Lung microvascular endothelial cell (primary cell): ENCODE measurements at places on chromosomes 16 and 17. TPM values are rescaled to one million over a fixed set of nuclear protein-coding genes. Genes with fewer than 3 reads are reported as not detected.
A peak's percentile ranks its signal among the peaks of the same experiment; 100 is the strongest.

DNA sequence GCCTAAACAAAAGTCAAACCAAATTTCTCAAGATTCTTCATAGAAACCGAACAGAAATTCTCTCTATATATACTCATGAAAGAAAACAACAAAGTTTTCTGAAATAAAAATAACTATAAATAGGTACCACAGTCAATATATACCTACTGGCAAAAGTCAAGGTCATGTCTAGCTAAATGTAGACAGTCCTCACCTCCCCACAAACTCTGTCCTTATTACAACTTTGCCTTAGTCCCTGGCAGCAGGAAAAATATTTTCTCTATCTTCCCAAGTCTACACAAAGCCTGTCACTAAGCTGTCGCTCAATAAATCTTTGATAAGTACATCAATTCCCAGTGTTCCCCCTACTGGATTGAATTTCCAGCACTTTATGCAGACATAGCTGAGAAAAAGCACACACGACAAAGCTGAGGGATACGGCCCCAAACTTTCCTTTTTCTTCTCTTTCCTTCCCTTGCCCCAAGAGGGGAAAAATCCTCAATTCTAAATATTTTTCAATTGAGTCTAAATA is 2.7 kb downstream of the CFAP20 start:
- DNase-seq: no peak

- DNase-seq: no peak
Observed at GRCh38 chr16:4089811-4090301, 26.4 kb downstream of the ADCY9 start.

- DNase-seq: peak; percentile 32
Observed at GRCh38 chr17:64728041-64728695, 66.1 kb upstream of the SMURF2 start.

DNA sequence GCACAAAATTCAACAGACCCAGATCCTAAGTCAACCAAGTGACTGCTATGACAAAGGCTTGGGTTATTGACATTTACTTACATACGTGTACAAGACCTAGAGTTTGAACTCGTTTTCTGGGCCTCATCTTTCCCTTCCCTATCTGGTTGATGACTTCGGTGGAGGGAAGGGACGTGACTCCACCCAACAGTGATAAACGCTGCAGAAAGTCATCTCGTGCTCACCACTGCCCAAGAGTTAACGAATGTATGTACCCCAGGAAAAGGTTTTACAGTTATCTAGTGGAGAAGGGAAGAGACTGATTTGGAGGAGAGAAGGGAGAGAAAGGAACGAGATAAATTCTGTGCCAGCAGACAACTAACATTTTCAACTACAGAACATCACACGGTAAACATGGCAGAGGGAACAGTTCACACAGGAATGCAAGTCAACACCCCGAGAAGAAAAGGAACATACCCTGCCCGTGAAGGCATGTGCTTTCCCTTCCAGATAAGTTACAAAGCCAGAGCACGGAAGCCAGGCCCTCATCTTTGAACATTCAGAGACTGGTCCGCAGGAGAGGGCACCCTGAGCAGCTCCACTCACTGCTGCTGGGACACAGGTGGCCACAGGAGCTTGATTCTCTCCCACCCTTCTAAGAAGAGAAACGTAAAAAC is 13.9 kb upstream of the CYTH1 start:
- DNase-seq: no peak

Gene CLEC18A
- not detected in 2 replicates for total RNA-seq

- DNase-seq: no peak
Observed at GRCh38 chr17:6577686-6578263, 21.4 kb upstream of the PITPNM3 start.

DNA sequence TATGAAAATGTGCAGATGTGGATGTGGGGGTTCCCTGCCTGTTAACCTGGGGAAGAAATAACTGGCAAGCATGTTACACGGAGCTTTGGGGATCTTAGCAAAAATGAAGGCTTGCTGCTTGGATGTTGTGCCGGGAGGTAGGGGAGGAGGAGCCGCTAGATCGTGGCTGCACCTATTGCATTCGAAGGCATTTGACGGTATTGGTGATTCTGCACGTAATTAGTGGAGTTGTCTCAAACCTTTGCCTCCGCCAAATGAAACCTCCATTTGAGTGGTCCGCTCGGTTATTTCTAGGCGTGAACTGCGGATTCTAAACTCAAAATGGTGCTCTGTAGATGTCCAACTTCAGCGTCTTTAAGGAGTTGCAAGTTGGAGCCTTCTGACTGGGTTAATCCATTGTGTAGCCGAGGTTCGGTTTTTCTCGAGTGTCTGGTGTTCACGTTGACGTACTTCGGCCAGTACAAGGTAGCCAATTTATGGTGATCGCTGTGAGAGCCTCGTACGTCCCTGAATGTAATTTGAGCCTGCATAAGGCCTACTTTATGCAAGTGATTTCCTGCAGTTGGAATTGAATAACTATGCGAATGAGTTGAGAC is 1.5 kb downstream of the TNRC6C start:
- DNase-seq: peak; percentile 7

- DNase-seq: no peak
Observed at GRCh38 chr16:50276801-50277555, 10.6 kb downstream of the ADCY7 start.

DNA sequence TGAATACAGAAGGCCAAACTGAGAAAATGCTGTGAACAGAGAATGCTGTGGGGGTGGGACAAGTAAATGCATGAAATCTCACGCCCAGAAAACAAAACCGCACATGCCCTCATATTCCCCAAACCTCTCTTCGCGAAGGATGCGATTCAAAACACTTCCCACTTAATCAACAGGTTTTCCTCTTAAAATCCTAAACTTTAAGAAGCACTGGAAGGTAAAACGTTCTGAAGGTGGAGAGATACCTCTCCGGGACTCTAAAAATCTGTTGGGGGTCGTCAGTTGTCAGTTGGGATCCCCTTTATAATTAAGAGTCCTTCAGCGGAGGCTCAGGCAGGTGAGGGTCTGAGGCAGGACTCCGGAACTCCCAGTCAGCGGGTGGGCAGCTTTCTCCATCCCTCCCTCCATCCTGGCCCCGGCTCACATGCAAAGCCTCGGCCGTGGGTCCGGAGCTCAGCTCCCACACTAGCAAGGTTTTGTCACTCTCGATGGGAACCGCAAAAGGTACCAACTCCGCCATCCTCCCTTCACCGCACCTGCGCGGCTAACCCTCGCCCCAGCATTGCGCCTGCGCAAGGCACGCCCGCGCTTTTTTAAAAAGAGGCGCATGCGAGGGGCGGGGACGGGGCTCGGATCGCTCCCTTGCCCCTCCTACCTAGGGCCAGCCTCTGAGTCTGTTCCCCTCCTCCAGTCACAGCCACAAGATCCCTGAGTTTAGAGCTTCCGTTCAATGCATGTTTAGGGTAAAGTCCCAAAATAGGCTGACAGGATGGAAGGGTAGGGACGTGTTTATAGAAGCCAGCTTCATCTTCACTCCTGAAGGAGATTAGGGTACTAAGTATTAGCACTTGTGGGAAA is at the start of gene RDM1:
Gene RDM1, minus strand, starts transcription at position 563 of the 855 bp plus-strand sequence. Its CDS starts 46 bp downstream, at position 517.
- peak; percentile 10 for DNase-seq

GRCh38 chr16:68448360-68448970 is at the start of gene SMPD3:
Gene SMPD3 (minus strand): TSS chr16:68448508. CDS start chr16:68372181, 76,327 bp downstream.
- peak; percentile 91 for DNase-seq

Gene CDH16
- not detected in 2 replicates for total RNA-seq

Gene NPIPB9
- total RNA-seq: 0.44 and 1.4 TPM in 2 replicates

DNA sequence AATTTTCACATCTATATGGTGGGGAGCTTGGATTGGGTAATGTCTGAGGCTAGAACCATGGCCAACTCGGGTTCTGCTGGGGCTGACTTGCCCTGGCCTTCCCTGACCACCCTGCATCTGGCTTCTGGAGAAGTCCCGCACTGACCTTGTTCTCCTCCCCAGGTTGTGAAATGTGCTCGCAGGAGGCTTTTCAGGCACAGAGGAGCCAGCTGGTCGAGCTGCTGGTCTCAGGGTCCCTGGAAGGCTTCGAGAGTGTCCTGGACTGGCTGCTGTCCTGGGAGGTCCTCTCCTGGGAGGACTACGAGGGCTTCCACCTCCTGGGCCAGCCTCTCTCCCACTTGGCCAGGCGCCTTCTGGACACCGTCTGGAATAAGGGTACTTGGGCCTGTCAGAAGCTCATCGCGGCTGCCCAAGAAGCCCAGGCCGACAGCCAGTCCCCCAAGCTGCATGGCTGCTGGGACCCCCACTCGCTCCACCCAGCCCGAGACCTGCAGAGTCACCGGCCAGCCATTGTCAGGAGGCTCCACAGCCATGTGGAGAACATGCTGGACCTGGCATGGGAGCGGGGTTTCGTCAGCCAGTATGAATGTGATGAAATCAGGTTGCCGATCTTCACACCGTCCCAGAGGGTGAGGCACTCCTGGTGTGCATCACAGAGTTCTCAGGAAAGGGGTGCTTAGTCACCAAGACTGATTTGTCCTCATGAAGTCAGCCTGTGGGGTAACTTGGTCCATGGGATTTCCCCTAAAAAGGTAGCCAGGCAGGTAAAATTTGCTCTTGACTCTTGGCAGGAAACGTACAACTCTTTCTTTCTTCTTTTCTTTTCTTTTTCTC is 6.1 kb downstream of the NOD2 start:
- no peak for DNase-seq

Gene ZNF213
- 2.8 and 3.2 TPM in 2 replicates for total RNA-seq

Gene ALOX15B
- total RNA-seq: not detected in 2 replicates

DNA sequence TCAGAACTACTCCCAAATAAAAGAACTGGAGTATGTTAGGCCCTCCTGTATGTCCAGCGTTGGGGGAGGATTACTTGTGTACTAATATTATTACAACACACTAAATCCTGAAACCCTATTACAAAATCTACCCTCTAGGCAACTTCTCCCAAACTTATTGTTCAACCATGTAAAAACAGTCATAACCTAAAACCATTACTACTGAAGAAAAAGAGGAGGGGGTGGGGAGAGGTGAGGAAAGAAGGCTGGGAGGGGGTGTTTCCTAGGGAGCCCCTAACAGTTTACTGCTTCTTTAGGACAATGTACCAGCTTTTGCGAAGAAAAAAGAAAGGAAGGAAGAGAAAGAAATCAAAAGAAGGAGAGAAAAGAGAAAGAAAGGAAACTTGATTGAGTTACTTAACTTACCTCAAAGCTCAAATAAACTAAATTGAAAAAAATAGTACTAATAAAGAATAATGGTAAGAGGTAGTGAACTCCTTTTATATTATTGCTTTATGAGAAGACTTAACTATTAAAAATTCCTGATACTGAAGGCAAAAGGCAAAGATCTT is 2.3 kb downstream of the SALL1 start:
- no peak for DNase-seq

Gene SLC12A3
- total RNA-seq: not detected in 2 replicates

Gene NOD2
- total RNA-seq: 0.60 and 0.65 TPM in 2 replicates

Gene APOBR
- total RNA-seq: not detected in 2 replicates

GRCh38 chr17:40678902-40679522 is 14.0 kb upstream of the KRT222 start:
- no peak for DNase-seq

DNA sequence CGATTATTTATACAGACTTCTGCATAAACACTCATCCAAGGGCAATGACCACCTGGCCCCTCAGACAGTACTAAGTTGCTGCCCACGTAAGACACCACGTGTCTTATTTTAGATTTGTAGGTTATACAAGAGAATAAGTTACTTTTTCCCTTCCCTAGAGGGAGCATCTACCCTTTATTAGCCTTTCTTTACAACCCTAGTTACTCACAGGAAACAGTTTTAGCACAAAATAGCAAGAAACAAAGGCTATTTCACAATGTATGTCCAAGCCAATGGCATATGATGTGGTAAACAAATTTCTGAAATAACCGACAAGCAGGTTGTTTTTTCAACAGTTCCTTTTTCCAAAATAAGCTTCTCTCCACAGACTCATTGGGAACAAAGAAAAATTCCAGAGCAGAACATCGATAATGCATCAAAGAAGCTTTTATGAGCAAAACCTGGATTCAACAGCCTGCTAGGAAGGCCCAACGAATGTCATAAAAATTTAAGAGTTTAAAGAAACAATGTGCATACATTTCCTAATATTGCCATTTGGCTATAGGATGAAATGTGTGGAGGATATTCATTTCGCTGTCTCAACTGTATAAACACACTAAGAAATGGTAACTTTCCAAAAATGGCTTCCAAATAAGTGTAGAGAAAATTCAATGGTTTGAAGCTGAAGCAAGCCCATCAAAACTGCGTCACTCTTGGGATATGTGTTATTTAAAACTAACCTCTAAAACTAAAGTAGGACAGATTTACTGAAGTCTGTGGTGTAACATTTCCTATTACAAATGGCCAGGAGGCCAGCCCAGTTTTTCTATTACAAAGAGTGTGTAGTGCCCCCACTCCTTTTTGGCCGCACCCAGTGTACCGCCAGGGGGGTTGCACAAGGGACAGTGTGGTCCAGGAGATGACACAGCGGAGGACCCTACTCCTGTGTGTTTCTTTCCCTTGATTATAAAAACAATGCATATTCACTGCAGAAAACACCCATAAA is 50.4 kb upstream of the ERN1 start:
- peak; percentile 64 for DNase-seq

DNA sequence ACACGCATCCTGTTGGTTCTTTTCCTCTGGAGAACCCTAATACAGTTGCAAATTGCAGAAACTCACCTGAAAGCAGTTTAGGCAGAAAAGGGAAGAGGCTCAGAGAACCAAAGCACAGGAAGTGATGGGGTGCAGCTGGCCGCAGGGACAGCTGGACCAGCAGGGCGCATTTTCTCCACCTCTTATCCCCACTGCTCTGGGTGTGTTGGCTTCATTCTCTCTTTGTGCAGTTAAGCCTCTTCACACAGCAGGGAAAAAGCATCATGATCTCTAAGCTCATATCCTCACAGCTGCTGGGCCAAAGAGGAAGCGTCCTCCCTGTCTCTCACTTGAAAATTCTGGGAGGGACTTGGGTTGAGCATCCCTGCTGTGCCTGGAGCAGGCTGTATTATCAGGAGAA is 20.0 kb upstream of the LRRC75A start:
- DNase-seq: no peak

- no peak for DNase-seq
Observed at GRCh38 chr16:373848-374615, 3.7 kb upstream of the MRPL28 start.

Gene SARM1
- total RNA-seq: 1.5 and 2.4 TPM in 2 replicates

- DNase-seq: peak; percentile 91
Observed at GRCh38 chr16:57648581-57649442, 19.3 kb upstream of the ADGRG3 start.
